ENCODE measurements at places on chromosomes 7 and 10.

GRCh38 chr7:105623378-105623777 is 42.1 kb upstream of the EFCAB10 start:
- no peak for DNase-seq

DNA sequence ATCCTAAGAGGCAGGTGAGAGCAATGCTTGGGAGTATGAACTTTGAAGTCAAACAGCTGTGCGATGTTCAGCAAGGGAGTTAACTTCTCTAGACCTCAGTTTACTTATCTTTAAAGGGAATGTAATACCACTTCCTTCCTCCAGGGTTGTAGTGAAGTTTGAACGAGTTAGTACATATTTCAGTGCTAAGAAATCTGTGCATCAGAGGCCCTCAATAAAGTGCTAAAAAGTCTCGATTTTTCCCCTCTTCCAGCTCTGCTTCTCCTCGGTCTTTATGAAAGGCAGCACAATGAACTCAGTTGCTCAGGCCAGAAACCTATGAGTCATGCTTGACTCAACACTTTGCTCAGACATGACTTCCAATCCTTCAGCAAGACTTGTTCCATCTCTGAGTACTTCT is 418.9 kb downstream of the MDFIC start:
- DNase-seq = no peak

- no peak for DNase-seq
These were observed 34.0 kb downstream of the PSMC2 start for GRCh38 chr7:103381280-103382031.

DNA sequence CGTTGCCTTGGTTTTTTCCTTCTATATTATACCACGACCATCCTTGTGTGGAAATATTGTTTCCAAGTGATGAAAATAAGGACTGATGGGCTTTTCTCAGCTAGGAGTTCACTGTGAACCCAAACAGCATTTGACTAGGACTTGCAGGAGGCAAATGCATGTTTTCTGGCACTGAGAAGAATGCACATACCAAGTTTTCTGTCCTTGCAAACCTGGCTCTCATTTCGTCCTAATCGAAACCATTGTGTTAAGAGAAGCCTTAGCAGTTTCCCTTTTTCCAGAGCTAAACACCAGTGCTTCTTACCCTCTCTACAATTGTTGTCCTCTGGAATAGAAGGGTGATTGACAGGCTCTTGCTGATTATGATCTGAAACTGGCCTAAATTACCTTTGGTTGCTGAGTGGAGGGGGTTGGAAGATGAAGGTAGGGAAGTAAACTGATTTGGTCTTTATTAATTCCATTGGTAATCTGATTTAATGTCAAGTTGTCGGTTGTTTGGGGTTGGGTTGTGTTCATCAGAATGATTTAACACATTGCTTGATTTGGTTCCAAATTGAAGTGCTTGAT is 33.1 kb upstream of the ELMO1 start:
- no peak for DNase-seq

GRCh38 chr7:28423918-28424514 is 11.7 kb downstream of the CREB5 start:
- DNase-seq = no peak

- no peak for DNase-seq
These were observed 267.2 kb upstream of the LRGUK start for GRCh38 chr7:133859871-133860450.

Data from D341Med (cell line).